Colonic mucosa (tissue), 4 donors: ENCODE measurements at places on chromosomes 16 and 17. TPM values are rescaled to one million over a fixed set of nuclear protein-coding genes. Genes with fewer than 3 reads are reported as not detected.

ZNF747 gene
- total RNA-seq: 11.9 TPM

- DNase-seq: no peak
Measured at GRCh38 chr16:72427051-72427782, 255.3 kb upstream of the PMFBP1 start.

- peak; percentile 41 for DNase-seq
Measured at GRCh38 chr17:61007980-61008379, 330.3 kb downstream of the BCAS3 start.

DNA sequence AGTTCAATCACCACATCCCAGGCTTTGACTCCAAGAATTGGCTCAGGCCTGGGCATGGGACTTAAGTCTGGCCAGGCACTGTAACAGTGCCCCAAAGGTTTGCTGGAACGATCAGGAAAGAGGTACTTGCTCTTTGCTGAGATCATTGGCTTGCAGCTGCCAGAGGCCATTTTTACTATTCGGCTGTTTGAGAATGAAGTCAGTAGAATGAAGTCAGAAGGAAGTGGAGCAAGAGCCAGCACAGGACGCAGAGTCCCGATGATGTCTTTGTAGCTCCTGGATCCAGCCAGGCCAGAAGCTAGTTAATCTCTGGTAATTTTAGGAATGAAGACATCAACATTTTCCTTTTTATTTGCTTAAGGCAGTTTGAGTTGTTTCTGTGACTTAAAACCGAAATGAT is 195.5 kb downstream of the RAB11FIP4 start:
- DNase-seq: no peak

DNA sequence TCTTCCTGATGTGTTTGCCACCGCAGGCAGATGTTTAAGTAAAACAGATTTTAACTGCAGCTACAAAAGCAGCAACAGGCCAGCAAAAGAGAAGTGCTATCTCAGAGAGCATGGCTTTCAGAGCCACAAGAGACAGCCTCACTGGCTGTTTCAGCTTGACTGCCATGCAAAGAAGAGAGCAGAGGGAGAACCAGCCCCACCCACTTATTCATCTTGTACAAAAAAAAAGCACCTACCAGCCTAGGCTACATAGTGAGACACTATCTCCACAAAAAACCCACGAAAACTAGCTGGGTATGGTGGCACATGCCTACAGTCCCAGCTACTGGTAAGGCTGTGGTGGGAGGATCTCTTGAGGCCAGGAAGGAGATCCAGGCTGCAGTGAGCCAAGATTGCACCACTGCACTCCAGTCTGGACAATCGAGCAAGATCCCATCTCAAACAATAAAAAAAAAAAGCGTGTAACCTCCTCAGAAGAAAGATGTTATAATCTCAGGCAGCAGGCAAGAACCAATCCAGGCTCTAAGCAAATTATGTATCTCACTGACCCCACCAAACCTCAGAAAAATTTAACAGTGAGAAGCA is 30.0 kb downstream of the STH start:
- no peak for DNase-seq

PRAC1 gene
- total RNA-seq: 237 TPM

KRT14 gene
- total RNA-seq: not detected

DNA sequence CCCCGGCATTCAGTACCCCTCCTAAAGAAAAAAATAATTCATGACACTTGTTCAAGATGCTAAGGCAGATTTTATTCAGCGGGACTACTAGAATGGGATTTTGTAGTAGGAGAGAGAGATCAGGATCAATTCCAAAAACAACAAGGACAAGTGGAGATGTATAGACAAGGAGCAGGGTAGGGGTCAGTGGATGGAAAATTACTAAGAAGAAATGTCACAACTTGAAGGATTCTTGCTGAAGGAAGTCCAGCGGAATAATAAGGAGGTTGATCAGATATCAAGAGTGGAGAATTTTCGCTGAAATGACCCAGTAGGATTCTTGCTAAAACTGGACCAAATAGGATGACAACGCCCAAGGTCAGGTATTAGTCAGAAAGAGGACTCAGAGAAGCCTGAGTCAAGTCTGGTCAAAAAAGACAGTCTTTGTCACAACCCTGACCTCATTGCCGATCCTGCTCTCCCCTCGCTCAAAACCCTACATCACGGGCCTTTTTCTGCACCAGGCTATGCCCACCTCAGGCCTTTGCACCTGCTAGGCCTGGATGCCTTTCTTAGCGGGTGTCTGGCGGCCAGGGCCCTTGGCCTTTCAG is 36.9 kb downstream of the MMD start:
- DNase-seq: no peak

GRCh38 chr17:33945646-33946546 is 309.2 kb upstream of the CCL2 start:
- DNase-seq: no peak

- DNase-seq: no peak
Measured at GRCh38 chr17:45851464-45851863, 6.8 kb downstream of the SPPL2C start.

DNA sequence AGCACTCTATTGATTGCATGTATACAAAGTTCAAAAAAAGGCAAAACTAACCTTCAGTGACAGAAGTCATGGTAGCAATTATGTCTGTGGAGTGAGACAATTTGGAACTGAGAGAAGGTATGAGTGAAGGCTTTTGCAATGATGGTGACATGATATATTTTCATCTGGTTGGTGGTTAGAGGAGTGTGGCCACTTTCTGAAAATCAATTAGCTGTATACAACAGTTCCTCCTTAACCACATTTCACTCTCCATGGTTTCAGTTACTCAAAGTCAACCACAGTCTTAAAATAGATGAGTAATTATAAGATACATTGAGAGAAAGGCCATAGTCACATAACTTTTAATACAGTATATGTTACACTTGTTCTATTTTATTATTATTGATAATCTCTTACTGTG is 26.2 kb downstream of the ADAMTS18 start:
- no peak for DNase-seq

DNA sequence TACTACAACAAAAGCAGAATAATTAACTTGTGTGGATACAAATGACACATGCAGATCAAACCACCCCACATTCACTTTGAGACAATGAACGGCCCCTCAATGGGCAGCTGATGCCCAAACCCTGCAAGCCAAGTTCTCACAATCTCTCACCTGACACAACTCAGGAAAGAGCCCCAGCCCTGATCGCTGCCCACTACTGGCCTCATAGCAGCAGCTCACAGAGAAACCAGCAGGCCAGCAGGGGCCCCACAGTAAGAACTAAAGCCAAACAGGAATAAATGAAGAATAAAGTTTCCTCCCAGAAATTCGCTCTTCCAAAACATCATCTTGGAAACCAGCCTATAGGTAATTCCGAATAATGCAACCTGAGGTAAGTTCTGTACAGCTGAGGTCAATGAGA is 7.7 kb downstream of the AKTIP start:
- no peak for DNase-seq

DNA sequence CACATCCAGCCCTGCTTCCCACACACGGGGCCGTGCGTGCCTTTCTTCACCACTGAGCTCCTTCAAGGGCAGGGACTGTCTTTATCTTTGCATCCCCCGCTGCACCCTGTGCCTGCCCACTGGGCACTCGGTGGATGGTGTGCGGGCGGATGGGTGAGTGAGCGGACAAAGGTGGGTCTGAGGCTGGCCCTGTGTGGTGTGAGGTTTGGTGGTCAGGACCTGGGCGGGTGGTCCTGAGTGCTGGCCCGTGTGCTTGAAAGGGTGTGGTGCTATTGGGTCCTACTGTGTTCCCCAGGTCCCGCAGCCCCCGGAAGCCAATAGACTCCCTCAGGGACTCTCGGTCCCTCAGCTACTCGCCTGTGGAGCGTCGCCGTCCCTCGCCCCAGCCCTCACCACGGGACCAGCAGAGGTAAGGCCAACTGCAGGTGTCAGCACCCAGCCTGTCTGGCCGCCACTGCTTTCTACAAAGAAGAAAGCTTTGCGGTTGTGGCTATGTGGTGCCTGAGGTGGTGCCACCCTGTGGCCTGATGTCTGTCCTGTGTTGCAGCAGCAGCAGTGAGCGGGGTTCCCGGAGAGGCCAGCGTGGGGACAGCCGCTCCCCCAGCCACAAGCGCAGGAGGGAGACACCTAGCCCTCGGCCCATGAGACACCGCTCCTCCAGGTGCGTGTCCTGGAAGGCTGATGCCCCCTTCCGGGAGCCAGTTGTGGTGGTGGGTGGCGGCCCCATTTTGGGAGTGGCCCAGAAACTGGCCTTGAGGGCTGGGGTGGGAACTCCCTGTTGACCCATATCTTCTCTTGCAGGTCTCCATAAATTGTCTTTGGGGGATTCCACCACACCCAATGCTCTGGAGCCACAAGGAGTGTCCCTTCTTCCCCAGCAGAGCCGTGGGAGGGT is 6.8 kb downstream of the ELOB start:
- DNase-seq: no peak

DNA sequence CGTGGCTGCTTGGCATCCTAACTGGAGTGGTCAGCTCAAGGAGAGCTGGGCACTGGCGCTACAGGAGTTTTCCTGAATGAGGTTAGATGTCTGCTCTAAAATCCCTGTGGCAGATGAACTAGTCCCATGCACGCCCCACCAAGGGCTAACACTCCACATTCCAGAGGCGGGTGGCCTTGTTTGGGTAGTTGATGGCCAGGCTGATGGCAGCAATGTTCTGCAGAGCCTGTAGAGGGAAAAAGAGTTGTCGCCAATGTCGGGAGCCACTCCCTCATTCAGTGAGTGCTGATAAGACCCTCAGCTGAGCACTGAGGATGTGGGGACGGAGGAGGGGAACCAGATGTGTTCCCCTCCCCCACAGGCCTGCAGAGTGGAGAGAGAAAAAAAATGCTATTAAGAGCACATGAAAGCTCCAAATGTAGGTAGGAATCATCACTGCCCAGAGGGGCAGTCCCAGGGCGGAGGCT is 42.5 kb upstream of the ATP2A3 start:
- DNase-seq: no peak

DNA sequence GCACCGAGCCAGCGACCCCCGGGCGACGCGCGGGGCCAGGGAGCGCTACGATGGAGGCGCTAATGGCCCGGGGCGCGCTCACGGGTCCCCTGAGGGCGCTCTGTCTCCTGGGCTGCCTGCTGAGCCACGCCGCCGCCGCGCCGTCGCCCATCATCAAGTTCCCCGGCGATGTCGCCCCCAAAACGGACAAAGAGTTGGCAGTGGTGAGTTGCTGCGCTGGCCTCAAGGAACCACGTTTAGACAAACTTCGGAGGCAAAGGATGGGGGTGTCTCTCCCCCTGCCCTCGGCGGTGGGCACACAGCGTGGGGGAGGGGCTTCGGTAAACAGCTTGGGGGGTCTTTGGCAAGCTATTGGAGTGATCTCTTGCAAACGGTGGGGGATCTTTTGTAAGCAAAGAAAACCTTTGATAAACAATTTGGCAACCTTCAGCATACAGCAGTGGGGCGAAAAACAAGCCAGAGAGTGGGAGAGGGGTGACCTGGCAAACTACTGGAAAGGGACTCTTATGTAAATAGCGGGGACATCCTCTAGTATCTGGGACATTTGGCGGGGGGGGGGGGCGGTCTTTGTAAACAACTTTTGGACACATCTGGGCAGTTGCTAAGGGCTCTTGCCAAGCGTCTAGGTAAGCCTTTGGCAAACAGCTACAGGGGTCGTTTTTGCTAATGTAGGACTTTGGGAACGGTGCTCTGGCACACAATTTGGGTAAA is 587 bp downstream of the MMP2 start:
- no peak for DNase-seq

- DNase-seq: no peak
Measured at GRCh38 chr16:26606381-26607150, 460.2 kb upstream of the C16orf82 start.

- peak; percentile 90 for DNase-seq
Measured at GRCh38 chr16:56637814-56638750, at the start of gene MT1A. Gene MT1A (plus strand): TSS chr16:56638666. CDS start chr16:56638739, 73 bp downstream.

EARS2 gene
- total RNA-seq: 28.7 TPM

DNA sequence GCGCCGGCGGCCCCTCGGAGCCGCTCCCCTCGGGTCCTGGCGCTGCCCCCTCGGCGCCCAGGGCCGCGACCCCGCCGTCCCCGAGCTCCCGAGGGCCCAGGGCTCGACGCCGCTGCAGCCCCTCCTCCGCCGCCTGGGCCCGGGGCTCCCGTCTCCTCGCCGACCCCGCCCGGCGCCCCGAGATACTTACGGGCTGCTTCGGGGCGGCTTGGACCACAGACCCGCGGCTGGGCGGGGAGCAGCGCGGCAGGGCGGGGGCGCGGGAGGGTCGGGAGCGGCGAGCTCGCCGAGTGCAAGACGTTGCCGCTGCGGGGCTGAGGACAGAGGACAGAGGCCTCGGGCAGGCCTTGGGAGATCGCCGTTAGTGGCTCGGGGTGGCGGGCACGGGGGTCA is 290 bp downstream of the TOB1 start:
- no peak for DNase-seq

GRCh38 chr17:42274253-42274542 is 2.0 kb downstream of the STAT5B start:
- DNase-seq: no peak

- DNase-seq: no peak
Measured at GRCh38 chr16:67734731-67735201, 15.7 kb upstream of the GFOD2 start.

UMOD gene
- not detected for total RNA-seq

SGSM2 gene
- total RNA-seq: 26.7 TPM

HCRT gene
- total RNA-seq: not detected

SPATA22 gene
- total RNA-seq: not detected

GRCh38 chr17:29019475-29020181 is 13.8 kb upstream of the SEZ6 start:
- no peak for DNase-seq

- DNase-seq: no peak
Measured at GRCh38 chr17:62078009-62078408, 12.9 kb upstream of the MED13 start.

DNA sequence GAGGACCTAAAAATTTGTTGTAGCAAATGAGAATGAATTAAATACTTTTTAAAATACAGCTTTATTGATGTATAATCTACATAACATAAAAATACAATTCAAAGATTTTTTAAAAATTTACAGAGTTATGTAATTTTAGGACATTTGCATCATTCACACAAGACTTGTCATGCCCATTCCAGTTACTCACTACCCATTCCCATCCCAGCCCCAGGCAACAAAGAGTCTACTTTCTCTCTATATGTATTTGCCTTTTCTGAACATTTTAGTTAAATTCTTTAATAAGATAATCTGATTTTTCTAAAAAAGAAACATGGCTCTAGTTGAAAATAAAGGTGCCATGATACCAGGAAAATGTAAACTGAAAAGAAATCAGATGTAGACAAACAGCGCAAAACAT is 354.2 kb downstream of the PMP22 start:
- DNase-seq: no peak

GRCh38 chr17:2611627-2612026 is 18.2 kb downstream of the PAFAH1B1 start:
- no peak for DNase-seq

NHLRC4 gene
- total RNA-seq: 0.32 TPM

GRCh38 chr16:47033176-47033575 is 59.7 kb upstream of the DNAJA2 start:
- DNase-seq: no peak

DNA sequence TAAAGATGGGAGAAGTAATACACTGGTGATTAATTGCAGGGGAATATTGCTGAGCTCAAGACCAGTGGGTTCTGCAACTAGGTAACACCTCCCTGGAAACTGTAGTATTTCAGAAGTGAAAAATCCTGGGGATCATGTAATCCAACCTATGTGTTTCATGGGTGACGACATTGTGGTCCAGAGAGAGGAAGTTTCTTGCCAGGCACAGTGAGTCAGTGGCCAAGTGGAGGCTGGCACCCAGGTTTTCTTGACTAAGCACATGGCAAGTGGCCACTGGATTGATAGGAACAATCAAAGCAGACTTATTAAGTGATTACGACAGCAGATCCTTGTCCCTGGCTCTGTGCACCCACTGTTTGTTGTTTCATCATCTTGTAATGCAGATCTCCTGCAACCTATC is 14.6 kb upstream of the CIITA start:
- DNase-seq: no peak

- no peak for DNase-seq
Measured at GRCh38 chr17:40561871-40562611, 3.2 kb downstream of the CCR7 start.
